ENCODE measurements at places on chromosomes 7 and 10.

GRCh38 chr10:77093126-77093525 lies 544.5 kb downstream of the KCNMA1 start:
- no peak for DNase-seq

GRCh38 chr10:35770817-35771355 lies 128.8 kb upstream of the FZD8 start:
- DNase-seq, result no peak

GRCh38 chr7:130419658-130420057 lies 21.2 kb downstream of the CEP41 start:
- no peak for DNase-seq

DNA sequence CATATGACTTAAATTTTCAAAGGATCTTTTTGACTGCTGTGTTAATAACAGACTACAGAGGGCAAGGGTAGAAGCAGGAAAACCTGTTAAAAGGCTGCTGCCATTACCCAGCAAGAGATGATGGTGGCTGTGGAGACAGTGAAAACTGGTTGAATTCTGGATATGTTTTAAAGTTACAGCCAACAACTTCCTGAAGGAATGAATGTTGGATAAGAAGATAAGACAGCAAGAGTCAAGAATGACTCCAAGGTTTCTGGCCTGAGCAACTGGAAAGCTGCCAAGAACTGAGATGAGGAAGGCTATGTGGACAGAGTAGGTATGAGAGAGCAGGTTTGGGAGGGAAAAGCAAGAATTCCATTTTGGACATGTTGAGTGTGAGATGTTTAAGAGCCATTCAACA lies 19.1 kb downstream of the CNOT4 start:
- DNase-seq, result no peak

- DNase-seq, result no peak
Measured at GRCh38 chr10:112202561-112203241, 19.1 kb upstream of the GPAM start.

- no peak for DNase-seq
Measured at GRCh38 chr7:158113321-158114025, 474.1 kb downstream of the PTPRN2 start.

DNA sequence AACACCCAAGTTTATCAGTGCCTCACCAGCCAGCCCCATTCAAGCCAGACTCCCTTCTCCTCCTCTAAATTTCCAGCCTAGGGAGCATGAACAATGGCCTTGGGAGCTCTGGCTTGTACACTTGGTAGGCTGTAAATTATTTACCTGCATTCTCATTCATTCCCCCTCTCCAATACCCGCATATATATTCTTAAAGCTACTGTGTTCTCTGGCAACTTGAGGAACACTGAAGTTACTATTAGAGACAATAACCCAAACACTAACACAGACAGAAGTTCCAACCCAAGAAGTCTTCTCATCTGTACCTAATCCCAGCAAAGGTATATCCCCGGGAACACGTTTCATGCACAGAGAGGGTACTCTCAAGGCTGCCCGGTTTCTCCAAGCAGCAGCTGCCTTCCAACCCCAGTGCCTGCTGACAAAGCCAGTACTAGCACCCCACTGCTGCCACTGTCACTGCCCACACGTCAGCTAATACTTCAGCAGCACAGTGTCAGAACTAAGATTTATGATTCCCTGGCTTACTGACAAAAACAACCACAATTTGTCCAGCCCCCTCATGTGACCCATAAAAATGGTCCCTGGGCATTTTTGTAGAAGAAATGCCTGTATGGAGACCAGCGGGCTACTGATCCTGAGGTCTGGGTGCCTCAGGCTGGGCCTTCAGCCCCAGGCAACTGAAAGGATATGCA lies 3.1 kb downstream of the WDR91 start:
- DNase-seq, result no peak

DNA sequence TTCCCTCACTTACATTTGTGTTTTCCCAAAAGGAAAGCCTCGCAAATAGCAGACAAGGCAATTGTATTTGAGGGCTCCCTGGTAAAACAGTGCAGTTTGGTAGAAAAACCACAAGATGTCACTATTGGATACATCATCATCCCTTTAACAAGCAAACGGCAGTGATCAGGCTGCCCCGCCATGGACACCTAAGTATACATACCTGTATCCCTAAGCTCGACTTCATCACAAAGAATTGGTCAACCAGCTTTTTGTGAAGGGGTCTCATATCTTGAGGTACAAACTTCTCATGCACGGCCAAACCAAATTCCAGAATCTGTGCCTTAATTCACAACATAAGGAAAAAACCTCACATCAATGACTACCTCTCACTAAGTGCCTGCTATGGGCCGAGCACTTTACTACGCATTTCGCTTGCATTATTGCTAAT lies 179.5 kb upstream of the IMMP2L start:
- no peak for DNase-seq

DNA sequence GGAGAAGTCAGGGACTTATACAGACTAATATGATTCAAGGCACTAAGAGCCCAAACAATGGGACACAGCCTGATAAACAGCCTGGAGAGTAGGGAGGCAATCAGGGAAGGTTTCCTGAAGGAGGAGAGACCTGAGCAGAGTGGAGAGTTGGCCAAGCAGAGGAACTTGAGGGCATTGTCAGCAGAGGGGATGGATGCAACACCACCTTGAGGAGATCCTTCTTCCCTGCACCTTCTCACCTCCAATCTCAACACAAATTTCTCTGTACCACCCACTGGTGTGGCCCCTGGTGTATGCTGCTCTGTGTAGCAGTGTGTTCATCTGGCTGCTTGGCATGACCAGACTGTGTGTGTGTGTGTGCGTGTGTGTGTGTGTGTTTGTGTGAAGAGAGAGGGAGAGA lies 146.2 kb downstream of the WDR11 start:
- no peak for DNase-seq

GRCh38 chr7:45460379-45460778 lies 113.8 kb upstream of the ADCY1 start:
- DNase-seq, result no peak

DNA sequence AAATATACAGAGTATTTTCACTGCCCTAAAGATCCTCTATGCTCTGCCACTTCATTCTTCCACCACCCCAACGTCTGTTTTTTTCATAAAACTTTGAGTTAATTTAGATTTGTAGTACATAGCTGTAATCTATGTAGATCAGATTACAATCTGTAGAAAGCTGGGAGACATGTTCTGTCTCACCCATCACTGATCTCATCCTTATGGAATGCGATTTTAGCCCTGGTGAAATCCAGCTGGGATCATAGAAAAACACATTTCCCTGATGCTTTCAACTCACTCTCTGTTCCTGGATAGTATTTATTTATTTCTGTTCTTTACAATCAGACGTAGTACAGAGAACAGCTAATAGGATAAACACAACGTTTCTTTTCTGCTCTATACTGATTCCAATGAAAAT lies 521.0 kb downstream of the KIF20B start:
- peak; percentile 12 for DNase-seq

- no peak for DNase-seq
Measured at GRCh38 chr10:131452926-131453720, 141.6 kb upstream of the TCERG1L start.

GRCh38 chr7:112649560-112649959 lies 140.6 kb downstream of the TMEM168 start:
- no peak for DNase-seq

GRCh38 chr7:47553309-47553708 lies 28.6 kb downstream of the TNS3 start:
- no peak for DNase-seq

- no peak for DNase-seq
Measured at GRCh38 chr10:122567056-122567660, 6.6 kb downstream of the DMBT1 start.

GRCh38 chr10:78860260-78860914 lies 208.4 kb upstream of the ZMIZ1 start:
- no peak for DNase-seq

- DNase-seq, result no peak
Measured at GRCh38 chr10:14403881-14404623, 73.3 kb upstream of the FRMD4A start.

- DNase-seq, result no peak
Measured at GRCh38 chr7:126485791-126486190, 767.0 kb downstream of the GRM8 start.

GRCh38 chr7:52794621-52795020 lies 240.8 kb upstream of the POM121L12 start:
- DNase-seq, result no peak

DNA sequence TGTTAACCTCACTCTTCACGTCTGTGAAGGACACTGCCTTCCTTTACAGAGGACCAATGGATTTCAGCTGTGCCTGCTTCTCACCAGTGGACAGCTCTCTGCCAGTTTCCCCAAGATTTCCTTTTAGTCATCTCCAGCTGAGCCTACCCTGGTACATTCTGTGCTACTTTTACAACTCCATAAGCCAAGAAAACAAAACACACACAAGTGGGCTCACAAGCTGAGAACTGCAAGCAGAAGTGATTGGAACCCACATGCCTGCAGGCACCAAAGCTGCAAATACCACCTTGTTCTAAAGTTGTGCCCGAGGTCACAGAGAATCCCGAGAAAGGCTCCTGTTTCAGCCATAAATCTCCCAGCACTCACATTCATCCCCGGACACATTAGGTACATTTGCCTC lies 636.8 kb downstream of the PHTF2 start:
- DNase-seq, result no peak

GRCh38 chr7:34807548-34808340 lies 149.7 kb downstream of the NPSR1 start:
- DNase-seq, result no peak

- peak; percentile 2 for DNase-seq
Measured at GRCh38 chr10:15237351-15237750, 68.9 kb upstream of the NMT2 start.

DNA sequence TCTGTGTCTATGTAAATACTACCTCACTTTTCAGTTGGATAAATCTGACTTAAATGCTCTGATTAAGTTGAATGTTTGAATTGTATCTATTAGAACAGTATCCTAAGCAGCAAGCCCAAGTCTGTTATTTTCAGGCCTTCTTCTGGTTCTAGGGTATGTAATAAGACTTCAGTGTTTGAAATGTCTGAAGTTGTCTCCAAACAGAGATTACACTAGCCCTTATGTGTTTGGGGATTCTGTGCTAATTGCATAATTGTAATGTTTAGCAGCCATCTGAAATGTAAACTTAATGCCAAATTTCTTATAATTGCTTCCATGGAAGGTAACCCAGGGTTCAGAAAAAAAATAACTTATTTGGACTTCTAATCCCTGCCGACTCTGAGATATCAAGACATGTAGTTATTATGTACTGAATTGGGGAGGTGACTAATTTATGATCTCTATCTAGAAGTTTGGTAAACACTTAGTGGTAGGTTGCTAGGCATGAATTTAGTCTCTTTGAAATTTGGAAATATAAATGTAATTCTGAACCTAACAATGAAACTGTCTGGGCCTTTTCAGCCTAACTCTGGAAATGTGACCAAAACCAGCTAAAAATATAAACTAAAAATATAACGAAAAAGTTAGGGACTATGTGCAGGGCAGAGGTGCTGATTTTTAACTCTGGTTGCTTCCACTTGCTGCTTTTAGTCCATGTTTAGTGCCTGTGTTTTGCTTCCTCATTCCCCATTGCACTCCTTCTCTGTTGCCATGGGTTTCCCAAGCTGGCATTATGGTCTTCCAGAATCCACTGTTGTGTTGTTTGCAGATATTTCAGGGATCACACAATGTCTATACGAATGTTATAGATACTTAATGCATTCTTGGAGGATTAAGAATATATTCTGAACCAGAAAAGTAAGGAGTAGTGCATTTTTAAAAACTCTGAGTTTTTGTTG lies 54.8 kb downstream of the MCU start:
- DNase-seq, result no peak

DNA sequence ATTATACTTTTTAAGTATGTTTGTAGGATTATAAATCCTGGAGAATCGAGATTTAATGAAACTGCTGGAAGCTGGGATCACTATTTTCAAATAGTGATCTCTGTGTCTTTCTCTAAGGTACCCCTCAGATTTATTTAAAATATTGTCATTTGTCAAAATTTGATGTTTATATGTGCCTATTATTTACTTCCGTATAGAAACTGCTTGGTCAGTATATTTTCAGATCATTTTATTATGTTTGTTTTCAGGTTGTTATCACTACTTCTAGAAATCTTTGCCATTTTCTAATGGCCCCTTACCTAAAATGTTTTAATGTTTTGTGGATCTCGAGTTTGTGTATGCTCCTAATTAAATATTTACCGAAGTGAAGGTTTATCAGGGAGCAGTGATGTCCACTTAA lies 183.7 kb downstream of the SND1 start:
- no peak for DNase-seq

DNA sequence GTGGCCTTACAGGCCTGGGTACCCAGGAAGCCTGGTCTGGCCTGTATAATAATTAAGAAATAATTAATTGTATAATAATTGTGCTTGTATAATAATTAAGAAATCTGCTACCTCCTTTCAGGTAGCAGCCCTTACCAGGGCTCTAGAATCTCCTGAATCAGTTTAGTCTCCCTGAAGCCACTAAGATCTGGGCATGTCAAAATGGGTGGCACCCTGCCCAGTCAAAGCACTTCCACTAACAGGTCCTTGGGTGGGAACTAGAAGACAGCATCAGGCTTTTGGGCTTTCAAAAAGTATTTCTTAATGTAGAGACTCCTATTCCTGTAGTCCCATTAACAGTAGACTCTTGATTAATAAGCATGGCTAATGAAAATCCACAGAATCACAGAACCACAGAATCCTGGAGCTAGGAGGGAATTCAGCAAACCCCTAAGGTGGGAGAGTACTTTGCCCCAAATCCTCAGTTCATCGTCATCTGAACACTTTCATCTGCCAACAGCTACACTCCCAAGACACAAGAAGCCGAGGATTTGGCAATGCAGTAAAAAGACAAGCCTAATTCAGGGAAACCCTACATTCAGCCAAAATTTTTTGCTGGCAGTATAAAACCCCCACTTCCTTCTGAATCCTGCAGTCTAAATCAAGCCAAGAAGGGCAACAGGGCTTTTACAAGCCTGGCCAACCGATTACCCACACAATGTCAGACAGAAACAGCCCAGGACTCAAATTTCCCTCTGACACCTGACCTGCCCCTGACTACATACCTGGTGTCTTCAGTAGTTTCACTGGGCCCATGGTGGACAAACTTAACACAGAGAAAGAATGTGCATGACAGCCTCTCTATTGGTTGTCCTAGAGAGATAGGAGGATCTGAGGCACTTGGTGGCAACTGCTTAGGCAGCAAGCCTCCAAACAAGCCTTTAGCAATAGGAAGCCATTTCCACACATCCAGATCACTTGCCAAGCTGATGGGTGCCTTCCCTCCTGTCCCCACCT lies 5.9 kb upstream of the IL6 start:
- no peak for DNase-seq

- DNase-seq, result no peak
Measured at GRCh38 chr7:149816794-149817193, 21.4 kb upstream of the ZNF862 start.

DNA sequence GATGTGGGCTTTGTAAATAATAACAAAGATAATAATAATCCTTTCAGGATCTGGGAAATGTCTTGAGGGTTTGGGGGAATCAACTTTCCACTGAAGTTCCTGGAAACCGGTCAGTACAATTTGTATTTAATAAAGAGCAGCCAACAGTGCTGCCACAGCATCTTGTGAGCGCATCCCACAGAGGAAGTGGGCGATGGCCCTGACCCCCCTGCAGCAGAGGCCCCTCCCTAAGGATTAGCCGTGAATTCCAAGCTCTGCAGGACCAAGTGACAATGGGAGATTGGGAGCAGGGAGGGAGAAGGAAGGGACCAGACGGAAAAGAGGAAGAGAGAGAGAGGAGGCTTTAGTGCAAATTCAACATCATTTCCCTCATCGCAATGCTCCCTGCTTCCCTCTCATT lies 349.2 kb downstream of the RNLS start:
- no peak for DNase-seq

GRCh38 chr7:83457022-83457892 lies 191.7 kb downstream of the SEMA3E start:
- no peak for DNase-seq
